ENCODE measurements at places on chromosomes 4 and X. TPM values are rescaled to one million over a fixed set of nuclear protein-coding genes. Genes with fewer than 3 reads are reported as not detected.

DNA sequence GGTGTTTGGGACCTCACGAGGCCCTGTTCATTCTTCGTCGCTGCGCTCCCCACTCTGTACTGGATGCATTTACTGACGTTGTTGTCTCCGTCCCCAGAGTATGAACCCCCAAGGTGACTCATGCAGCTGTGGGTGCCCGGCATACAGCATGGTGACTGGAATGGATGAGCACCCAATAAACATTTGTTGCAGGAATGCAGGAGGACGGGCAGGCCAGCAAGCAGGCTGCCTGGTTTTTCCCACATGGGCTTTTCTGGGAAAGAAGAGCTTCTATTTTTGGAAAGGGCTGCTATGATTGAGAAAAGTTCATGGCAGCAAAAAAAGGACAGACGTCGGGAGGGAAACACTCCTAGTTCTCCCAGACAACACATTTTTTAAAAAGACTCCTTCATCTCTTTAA is 893 bp upstream of the SOD3 start:
- DNase-seq = no peak

DNA sequence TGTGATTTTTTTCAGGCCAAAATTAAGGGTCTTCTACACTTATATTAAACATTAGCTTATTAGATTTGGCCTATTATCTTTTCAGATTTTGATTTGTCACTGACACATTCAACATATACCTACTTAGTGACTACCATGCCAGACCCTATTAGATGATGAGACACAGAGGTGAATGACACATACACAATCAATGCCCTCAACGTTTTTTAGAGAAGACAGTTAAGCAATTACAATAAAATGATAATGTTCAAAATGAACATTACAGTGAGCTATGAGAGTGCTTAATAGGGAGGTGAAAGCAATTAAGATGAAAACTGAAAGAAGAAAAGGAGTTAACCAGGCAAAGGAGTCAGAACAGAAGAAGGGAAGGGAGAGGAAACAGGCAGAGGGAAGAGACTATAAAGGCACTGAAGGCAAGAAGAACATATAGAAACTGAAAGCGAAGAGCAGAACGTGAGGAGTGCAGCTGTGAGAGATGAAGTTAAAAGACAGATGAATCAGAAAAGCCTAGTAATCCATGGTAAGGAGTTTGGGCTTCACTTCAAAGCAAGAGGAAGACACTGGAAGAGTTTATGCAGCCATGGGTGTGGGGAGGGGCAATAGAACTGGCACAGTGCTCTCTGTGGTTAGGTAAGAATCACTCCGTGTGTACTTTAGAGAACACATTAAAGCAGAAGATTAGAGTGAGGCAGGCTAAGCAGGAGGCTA is 119.0 kb downstream of the REELD1 start:
- no peak for DNase-seq

- no peak for DNase-seq
These were observed 23.5 kb downstream of the NLGN3 start for GRCh38 chrX:71168134-71168533.

RHOH gene
- total RNA-seq = 0.41 TPM

DNA sequence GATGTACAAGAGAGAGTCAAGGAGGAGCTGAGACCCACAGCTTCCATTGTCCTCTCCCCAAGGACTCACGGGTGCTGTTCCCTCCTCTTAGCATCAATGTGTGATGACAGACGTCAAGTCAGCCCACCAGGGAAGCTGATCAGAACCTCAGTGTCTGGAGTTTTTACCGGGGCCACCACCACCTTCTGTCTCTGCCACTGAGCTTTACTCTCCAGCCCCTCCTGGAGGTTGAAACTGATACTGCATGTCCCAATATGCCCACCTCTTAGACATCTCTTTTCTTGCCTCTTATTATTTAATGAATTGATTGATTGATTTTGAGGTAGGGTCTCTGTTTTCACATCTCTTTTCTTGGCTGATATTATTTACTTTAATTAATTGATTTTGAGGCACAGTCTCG is 10.3 kb upstream of the AKAP17A start:
- no peak for DNase-seq

Measured in left ventricle myocardium inferior (tissue), 1 donor.